ENCODE measurements at places on chromosomes 1 and 21.

DNA sequence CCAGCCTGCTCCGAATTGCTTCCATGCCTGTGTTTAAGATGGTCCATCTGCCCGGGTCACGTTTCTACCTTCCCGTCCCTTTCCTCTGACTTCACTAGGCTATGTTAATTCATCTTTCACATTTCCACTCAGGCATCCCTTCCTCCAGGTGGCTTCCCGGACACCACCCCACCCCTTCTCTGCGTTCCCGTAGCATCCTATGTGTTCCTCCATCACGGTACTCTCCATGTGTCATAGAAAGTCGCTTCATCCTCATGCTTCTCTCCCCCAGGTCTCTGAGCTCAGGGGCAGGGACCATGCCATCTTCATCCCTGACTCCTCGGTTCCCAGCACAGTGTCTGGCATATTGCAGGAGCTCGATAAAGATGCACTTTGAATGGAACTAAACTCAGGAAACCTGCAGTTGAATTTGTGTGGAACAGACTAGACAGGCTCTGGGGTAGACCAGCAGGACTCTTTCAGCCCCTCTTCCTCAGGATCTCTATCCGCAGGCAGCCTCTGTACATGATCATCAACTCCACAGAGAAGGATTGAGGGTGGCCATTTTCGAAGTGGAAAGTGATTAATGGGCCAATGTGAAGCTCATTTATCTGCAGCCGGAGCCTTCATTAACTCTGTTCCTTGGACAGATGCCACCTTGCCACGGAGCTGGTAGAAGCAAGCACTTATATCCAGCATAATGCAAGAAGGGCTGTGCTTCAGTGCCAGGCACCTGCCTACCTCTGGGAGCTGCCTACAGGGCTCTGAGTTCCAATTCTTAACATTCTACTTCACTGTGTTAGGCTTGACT, 9.1 kb downstream of the C1orf226 start:
- DNase-seq, result no peak

GRCh38 chr1:2552189-2552588, 4.0 kb upstream of the TNFRSF14 start:
- DNase-seq, result no peak

DNA sequence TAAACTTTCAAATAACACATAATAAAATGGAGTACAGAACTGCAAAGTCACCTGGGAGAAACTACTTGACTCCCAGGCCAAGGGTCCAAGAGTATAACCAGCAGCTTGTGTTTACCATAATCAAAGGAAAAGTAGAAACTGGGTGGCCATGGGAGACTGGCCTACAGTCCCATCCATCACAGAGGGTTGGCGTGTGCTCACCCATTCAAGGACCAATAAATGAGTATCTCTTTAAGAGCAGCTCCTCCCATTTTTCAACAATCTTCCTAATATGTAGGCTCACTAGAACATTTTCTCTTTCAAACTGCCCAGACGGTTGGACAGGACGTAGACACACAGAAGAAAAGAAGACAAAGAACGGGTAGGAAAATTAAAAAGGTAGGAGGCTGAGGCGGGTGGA, at the start of gene FMO3:
Gene FMO3, plus strand, starts transcription at position 302 of the 400 bp plus-strand sequence. CDS start 1,754 bp downstream, outside the sequence.
- DNase-seq, result no peak

DNA sequence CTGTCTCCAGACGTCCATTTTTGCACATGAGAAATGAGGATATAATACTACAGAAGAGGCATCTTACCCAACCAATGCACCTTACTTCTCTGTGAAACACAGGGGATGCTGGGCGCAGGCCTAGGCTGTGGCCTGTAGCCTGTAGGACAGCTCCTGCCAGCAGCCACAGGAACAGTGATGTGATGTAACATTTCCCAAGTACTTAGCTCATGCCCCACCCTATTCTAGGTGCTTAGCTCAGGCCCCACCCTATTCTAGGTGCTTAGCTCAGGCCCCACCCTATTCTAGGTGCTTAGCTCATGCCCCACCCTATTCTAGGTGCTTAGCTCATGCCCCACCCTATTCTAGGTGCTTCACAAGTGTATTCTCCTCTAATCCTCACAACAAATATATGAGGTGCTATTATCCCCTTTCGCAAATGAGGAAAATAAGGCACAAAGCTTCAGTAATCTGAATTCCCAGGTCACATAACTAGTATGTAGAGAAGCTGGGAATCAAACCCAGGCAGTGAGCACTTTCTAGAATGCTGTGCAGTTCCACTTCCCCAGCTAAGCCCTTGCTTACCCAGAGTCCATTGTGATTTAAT, 4.6 kb upstream of the NAXE start:
- DNase-seq, result no peak

DNA sequence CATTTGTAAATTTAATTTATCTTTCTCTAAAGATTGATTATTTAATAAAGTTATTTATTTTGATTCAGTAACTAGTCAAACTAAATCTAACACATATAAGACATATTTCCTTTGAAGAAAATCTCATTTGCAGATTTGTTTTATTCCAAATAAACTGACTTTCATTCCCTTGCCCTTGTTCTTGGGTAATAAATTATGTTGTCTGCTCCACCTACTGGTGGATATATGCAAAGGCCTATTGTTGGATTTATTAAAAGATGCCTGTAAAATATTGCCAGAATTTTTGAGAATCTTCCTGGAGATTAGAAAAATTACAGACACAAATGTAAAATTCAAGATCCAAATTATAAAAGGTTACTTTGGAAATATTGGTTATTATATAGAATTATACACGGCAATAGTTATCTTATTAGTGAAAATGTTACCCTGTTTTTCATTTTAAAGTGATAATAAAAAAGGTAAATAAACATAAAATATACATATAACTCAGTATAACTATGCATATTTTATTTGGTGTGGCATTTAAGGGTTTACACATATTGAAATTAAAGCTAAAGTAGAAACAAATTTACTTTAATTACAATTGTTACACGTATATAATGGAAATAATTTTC, 116.1 kb downstream of the SPATA17 start:
- DNase-seq, result no peak

GRCh38 chr1:191959856-191960255, 198.4 kb upstream of the RGS18 start:
- DNase-seq, result no peak

- DNase-seq, result no peak
These were observed 30.0 kb downstream of the DNASE2B start for GRCh38 chr1:84428235-84428634.

- no peak for DNase-seq
These were observed 162.3 kb downstream of the ZNF281 start for GRCh38 chr1:200247518-200247917.

- DNase-seq, result no peak
These were observed 128.5 kb downstream of the RHOU start for GRCh38 chr1:228863776-228864175.

GRCh38 chr1:167722870-167723251, 1.1 kb downstream of the MPZL1 start:
- DNase-seq, result no peak

- no peak for DNase-seq
These were observed 978 bp downstream of the SLC39A1 start for GRCh38 chr1:153962088-153963029.

- DNase-seq, result no peak
These were observed 83.6 kb downstream of the LRRC8D start for GRCh38 chr1:89904219-89904980.

GRCh38 chr1:27574871-27575831, 28.8 kb downstream of the AHDC1 start:
- no peak for DNase-seq

- no peak for DNase-seq
These were observed 1.5 kb upstream of the NEK7 start for GRCh38 chr1:198155253-198155652.

DNA sequence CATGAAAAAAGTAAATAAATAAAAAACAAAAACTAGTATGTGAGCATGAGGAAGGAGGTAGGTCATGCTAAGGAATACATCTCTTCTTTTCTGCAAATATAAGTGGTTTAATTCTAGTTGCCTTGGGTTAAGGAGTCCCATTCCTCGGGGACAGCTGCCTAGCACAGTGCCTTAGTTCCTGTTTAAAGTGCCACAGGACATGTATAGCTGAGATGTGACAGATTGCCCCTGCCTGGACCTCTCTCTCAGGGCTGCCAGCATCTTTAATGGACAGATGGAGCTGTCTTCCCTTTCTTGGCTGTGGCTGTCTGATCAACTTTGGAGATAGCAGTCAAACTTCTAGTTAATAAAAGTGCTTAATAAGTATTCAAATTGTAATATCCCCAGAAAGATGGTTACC, 50.0 kb downstream of the TSEN15 start:
- no peak for DNase-seq

GRCh38 chr1:24321126-24321525, 2.0 kb downstream of the GRHL3 start:
- no peak for DNase-seq

GRCh38 chr1:65292861-65293593, 16.3 kb upstream of the DNAJC6 start:
- DNase-seq, result no peak

DNA sequence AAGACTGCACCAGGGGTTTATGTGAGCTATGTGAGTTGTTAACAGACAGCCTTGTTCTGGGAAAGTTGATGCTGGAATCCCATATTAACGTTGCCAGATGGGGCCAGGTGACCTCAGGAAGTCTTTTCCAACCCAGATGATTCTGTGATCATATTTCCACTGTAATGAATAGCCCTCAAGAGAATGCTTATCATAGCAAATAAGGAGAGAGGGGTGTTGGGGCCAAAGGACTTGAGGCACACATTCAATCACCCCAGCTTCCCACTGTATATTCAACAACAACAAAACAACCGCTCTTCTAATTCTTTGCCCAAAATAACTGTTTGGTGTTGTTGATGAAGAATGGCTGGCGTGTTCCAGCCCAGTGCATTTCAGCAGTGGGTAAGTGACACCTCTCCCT, 14.1 kb downstream of the ZNF697 start:
- DNase-seq, result no peak

DNA sequence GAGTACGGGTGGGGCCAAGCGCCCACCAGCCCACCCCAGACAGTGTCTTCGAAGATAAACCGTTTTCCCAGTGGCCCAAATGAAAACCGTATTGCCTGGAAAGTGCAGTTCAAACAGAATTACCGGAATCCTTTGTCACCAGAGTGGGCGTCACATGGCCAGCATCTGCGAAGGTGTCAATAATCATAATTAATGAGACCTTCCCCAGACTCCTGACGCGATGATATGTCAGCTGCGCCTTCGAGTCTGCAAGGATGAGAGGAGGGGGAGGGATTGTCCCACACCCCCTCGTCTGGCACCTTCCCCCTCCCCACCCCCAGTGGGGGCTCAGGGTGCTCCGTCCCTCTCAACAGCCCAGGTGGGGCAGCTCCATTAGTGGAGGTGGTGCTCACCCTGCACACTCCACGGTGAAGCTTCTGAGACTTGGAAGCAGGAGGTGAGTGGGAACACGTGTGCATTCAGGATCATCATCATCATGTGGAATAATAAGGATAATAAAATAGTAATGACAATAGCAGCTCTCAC, 215.1 kb downstream of the PTPRU start:
- no peak for DNase-seq

DNA sequence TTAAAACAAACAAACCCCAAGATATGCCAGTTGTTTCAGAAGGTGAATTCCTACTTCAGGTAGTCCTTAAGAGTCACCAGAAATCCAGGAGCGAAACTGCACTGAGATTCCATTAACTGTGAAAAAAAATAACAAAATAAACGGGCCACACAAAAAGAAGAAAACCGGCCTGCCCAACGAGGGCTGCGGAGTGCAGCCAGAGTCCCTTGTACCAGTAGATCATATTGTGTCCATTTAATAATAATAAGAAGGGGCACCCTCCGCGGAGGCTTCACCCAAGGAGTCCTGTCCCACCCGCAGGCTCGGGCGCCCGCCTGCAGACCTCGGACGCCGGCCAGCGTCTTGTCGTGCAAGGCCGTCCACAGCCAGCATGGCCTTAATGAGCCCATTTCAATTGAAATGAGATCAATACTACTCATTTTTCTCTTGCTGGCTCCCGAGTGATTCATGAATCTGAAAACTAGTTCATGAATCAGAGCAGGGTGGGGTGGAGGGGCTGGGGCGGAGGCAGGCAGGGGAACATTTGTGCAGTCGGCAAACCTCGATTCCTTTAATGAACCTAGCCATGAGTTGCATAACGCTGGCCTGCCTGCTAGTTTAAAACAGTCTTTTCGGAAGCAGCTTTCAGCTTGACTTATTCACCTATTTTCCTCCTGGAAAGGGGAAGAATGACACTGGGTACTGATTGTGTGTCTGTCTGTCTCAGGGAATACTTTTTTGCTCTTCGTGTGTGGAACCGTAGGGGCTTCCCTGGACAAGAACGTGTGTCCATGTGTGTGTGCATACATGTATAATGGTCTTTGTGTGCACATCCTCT, 113.1 kb upstream of the IRF2BP2 start:
- peak; percentile 72 for DNase-seq

DNA sequence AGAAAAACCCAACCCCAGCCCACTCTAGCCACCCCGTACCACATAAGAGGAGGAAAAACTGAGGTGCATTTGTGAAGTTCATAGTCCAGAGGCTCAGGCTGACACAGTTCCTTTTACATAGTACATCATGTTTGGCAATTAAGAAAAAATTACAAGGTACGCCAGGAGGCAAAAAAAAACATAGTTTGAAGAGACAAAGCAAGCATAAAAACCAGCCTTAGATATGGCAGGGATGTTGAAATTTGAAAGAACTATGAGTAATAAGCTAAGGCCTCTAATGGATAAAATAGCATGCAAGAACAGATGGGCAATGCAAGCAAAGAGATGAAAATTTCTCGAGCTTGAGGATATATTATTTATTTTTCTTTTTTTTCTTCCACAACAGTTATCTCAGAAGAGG, 31.9 kb downstream of the MIXL1 start:
- no peak for DNase-seq

DNA sequence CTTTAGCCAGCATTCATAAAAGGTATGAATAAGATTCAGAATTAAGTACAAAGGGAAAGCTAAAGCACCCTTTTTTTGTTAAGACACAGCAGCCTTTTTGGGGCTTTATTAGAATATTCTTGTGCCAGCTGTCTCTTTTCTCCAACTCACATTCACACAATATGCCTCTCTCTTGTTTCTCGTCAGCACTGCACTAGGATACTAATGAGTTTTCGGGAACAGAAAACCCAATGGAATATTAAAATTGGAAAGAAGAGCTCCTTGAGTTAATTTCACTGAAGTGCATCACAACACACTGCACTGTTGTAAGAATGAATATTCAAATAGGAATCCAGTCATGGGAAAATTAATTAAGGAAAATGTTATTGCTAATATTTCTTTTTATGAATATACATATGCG, 410.4 kb upstream of the BEND5 start:
- no peak for DNase-seq
